Purkinje cell (primary cell): ENCODE measurements at places on chromosomes 3 and 15. TPM values are rescaled to one million over a fixed set of nuclear protein-coding genes. Genes with fewer than 3 reads are reported as not detected.

Gene CHRNA5
- 0.16 and 7.7 TPM in 2 replicates for polyA plus RNA-seq

Gene PLSCR2
- 9.1 and 10.3 TPM in 2 replicates for polyA plus RNA-seq

Gene SLC24A5
- polyA plus RNA-seq: 0.47 TPM in 1 of 2 replicates, not detected in the other

Gene NAA50
- polyA plus RNA-seq: 23.2 and 40.3 TPM in 2 replicates

Gene ZNF80
- polyA plus RNA-seq: 0.31 TPM in 1 of 2 replicates, not detected in the other

Gene TMEM212
- polyA plus RNA-seq: not detected in 2 replicates

Gene TMEM108
- 52.7 and 68.5 TPM in 2 replicates for polyA plus RNA-seq

Gene SLC28A1
- not detected in 2 replicates for polyA plus RNA-seq

Gene ADAMTS7
- polyA plus RNA-seq: not detected in 2 replicates

Gene ITIH1
- polyA plus RNA-seq: not detected in 2 replicates

Gene CCDC80
- polyA plus RNA-seq: 6.9 and 15.4 TPM in 2 replicates

Gene AGBL1
- polyA plus RNA-seq: not detected in 2 replicates

Gene STRA6
- not detected in 2 replicates for polyA plus RNA-seq
